ENCODE measurements at places on chromosomes 7 and 10.
A peak's percentile ranks its signal among the peaks of the same experiment; 100 is the strongest.

GRCh38 chr7:85840554-85840953, 653.7 kb upstream of the SEMA3D start:
- no peak for DNase-seq

- DNase-seq = no peak
Measured at GRCh38 chr10:89475125-89475524, 60.3 kb downstream of the SLC16A12 start.

DNA sequence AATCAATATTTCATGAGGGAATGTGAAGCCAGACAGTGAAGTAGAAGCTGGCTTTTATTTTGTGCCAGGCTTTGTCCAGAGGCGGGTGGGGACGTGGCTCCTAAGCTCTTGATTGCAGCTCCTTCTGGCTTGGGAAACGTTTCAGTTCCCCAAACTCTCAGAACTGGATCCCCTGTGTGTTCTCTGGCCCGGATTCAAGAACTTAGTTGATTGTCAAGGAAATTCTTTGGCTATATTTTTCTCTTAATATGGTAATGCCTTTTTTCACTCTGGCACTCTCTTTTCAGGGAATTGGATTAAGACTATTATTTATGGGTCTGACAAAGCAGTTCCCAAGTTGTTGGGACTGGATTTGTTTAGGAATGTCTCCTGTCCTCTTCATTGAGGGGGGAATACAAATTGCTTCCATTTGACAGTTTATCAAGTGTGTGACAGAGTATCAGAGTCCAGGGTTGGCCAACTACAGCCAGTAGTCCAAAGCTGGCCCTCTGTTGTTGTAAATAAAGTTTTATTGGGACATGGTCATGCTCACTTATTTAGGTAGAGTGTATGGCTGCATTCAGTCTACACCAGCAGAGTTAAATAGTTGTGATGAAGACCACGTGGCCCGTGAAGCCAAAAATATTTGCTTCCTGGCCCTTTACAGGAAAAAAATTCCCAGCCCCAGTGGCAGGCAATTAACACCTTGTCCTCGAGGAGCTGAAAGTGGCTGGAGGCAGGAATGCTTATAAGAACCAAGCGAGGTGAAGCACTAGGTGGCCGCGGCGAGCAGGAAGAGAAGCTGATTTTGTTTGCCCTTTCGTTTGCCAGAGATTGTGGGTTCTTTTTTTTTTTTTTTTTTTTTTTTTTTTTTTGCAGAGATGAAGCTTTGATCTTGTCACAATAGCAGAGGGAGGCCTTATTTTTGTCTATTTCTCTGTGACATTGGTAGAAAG, 34.3 kb downstream of the HTRA1 start:
- peak; percentile 51 for DNase-seq

GRCh38 chr10:14971867-14972448, 12.8 kb downstream of the MEIG1 start:
- DNase-seq = peak; percentile 75

GRCh38 chr7:7099584-7100014, 82.7 kb upstream of the C1GALT1 start:
- peak; percentile 99 for DNase-seq

DNA sequence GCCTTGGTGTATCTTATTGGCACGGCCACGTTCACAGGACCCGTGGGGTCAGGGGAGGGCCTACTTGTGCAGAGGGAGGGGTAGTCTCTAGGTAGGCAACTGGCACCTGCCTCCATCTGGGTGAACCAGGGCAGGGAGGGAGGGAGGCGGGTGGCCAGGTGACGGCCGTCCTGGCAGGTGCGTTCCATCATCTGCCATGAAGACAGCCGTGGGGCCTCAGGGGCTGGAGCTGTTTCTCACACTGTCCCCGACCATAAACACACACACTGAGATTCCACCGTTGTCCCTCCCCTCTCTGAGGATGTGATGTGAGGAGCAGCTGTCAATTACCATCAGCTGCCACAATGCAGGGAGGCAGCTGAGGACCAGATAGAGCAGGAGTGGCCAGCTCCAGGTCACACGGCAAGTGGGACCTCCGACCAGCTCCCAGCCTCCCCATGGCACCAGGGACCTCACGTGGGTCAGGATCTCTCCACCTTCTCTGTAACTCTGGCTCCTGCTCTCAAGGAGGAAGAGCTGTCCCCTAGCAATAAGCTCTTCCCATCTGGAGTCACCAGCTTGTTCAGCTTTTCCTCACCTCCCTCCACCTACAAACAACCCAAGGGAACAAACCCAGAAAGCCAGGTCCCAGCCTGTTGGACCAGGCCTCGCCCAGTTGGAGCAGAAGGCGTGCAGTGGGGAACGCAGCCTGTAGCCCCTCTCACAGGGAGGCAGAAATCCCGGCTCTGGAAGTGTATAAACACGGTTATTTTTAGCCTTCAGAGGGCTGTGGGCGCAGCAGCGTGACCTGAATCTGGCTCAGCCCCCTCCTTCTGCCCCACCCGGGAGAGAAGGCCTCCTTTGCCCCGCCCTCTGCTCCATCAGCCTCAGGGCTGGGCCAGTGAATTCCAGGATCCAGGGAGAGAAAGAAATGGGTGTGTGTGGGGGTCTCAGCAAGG, 33.1 kb downstream of the ZMIZ1 start:
- peak; percentile 76 for DNase-seq

- no peak for DNase-seq
Measured at GRCh38 chr10:25257646-25258045, 82.8 kb downstream of the GPR158 start.

All from ELF-1 (cell line).